Activated CD8-positive, alpha-beta memory T cell treated with anti-CD3 and anti-CD28 coated beads for 1 hour (primary cell): ENCODE measurements at places on chromosomes 5 and 9.

DNA sequence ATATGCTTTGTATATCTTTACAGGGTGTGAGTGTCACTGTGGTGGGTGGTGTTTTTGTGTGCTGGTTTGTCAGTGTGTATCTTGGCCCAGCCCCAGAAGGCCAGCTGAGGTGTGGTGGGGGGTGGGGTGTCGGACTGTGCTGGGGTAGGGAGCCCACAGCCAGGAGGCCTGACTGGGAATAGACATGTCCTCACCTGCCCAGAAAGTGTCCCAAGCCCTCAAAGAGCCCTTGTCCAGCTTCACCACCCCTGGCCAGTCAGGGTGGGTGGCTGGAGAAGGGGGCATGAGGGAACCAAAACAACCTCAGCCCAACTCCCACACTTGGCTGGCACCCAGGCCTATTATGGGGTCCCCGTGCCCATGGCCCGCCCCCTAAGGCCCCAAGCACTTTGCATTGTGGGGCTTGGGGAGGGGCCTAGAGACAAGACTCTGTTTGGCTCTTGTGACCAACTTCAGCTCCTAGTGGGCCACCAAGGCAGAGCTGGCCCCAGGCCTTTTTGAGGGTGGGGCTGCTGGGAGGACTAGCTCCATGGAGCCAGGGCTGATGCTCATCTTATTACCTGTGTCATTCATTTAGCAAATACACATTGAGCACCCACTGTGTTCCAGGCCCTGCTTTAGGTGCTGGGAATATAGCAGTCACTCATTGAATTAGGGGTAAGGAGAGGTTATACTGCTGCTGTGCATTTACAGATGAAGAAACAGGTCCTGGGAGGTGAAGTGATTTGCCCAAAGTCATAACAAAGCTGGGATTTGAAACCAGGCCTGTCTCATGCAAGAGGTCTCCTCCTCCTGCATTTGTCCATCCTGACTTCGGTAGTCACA is 56.2 kb upstream of the PSD2 start:
- no peak for DNase-seq

DNA sequence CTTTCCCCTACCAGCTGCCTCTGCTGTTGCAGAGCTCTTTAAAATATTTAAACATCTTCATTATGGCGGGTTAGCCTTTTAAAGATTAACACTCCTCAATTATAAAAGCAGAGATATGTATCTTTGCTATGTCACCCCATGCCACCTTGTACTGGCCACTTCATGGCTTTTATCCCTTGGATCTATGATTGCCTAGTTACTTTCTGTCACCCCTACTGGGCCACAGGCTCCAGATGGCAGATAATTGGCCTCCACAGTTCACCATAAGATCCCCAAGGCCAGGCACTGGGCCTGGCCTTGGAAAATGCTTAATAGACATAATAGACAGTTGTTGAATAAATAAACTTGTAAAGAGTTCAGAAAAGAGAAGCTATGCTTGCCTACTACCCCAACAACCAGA is 142.0 kb upstream of the SHB start:
- DNase-seq: no peak

- DNase-seq: peak; percentile 17
Observed at GRCh38 chr9:112334432-112334841, 1.0 kb upstream of the PTBP3 start.

- no peak for DNase-seq
Observed at GRCh38 chr5:16615741-16616535, 859 bp downstream of the RETREG1 start.

DNA sequence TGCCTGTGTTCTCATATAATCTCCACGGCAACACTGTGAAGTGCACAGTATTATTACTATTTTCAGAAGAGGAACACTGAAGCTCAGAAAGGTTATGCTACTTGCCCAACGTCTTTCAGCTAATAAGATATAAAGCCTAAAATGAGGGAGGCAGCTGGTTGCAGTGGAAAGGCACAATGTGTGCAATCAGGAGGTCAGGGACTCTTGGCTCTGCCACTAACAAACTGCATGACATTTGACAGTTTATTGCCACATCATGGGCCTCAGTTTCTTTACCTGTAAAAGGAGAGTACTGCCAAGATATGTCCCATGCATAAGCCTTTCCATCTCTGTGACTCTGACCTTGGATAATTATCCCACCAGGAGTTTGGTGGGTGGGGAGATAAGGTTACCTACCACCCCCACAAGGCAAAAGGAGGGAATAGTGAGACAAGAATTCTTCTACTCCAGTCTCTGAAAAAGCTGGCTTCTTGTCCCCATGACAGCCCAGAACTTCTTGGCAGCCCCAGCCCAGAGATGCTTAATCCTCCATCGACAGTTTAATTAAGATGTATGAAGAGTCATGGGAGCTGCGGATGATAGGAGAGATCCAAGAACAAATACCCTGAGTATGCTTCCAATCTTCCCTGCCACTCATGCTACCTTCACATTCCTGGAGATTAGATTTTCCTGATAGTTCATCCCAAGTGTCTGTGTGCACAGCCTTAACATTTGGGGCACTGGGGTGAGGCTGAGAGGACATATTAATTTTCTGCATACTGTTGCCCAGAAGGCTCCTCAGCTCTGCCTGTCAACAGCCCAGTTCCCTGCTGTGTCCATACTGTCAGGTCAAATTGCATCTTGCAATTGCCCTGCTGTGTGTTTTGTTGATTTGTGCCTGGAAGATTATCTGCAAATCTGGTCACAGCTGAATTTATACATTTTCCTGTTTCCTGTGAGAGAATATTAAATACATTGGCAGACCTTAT is 271.2 kb downstream of the FAM114A2 start:
- DNase-seq: no peak

- DNase-seq: no peak
Observed at GRCh38 chr5:102796498-102796897, 41.4 kb downstream of the PAM start.

- DNase-seq: no peak
Observed at GRCh38 chr5:132468656-132469379, 21.8 kb downstream of the IRF1 start.

- DNase-seq: no peak
Observed at GRCh38 chr5:136201870-136202269, 8.9 kb upstream of the SMIM32 start.

- no peak for DNase-seq
Observed at GRCh38 chr5:38528162-38528703, 28.2 kb downstream of the LIFR start.

- no peak for DNase-seq
Observed at GRCh38 chr5:83964271-83964670, 243.6 kb upstream of the HAPLN1 start.

DNA sequence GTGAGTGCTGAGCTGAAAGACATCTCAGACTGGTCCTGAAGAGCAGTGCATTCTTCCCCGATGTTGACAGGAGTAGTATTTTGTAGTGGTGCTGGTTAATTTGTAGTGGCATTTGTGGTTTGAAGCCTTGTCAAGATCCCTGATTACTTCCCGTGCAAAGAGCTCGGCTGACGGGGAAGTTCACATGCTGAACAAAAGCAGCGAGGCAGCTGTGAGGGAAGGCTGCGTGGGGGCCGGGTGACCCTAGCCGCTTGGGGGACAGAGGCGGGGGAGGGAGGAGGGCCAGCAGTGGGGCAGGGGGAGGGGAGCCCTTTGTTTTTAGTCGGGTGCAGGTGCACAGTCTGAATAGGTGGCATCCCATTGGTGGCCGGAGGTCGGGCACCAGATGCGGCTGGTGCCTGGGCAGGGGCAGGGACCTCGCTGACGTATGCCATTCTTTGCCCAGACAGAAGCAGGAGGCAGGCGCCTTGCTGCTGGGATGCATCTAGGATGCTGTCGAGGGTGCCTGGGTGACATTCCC is 64.7 kb downstream of the CRB2 start:
- no peak for DNase-seq

- no peak for DNase-seq
Observed at GRCh38 chr9:9951556-9952160, 661.1 kb downstream of the PTPRD start.

DNA sequence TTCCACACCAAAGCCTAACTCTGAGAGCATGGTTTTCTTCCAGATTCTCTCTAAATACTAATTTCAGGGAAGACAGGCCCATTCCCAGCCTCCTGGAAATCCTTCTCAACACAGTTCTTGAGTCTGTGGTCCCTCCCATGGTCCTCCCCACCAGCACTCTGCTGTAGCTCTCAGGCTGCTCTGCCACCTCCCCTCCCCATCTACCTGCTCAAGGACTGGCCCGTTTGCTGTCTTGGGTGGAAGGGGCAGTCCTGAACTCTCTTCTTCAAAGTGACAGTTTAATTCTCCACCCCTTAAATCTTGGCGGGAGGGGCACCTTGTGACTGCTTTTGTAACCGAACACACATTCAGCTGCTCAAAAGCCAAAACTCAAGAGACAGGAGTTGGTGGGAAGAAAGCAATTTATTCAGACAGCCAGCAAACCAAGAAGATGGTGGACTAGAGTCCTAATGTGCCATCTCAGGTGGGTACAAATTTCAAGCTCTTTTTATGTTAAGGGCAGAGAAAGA is 7.6 kb upstream of the LCN15 start:
- no peak for DNase-seq

- DNase-seq: no peak
Observed at GRCh38 chr9:133773889-133774655, 35.9 kb upstream of the SARDH start.

DNA sequence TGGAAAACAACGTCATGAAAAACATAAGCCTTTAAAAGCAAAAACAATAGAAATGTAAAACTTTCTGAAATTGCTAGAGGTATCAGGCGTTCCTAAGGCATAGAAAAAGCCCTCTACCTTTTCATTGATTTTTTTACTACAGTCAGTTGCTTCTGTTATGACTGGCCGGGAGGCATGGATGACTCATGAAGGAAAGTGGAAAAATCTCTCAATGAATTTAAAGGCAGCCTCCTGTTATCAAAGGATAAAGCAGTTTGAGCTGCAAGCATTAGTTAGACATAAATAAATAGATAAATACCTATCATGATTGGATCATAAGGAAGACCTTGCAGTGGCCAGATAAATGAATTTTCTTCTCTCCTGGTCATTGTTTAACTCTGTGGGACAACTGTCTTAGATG is 281.6 kb downstream of the MAST4 start:
- DNase-seq: no peak

DNA sequence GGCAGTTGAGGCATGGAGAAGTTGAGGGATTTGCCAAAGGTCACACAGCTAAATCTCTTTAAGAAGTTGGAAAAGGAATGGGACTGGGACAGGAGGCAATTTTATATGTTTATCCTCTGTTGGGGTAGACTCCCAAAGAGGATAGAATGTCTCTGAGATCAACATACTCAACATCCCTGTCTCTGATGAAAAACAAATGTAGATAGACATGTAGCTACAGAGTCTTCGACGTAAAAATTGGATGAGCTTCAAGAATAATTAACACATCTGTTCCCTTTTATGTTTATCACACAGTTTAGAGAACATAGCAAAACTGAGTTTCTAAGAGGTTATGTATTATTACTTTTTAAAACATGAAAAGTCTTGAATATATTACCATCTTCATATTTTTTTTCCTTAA is 204.6 kb upstream of the CD180 start:
- DNase-seq: no peak

DNA sequence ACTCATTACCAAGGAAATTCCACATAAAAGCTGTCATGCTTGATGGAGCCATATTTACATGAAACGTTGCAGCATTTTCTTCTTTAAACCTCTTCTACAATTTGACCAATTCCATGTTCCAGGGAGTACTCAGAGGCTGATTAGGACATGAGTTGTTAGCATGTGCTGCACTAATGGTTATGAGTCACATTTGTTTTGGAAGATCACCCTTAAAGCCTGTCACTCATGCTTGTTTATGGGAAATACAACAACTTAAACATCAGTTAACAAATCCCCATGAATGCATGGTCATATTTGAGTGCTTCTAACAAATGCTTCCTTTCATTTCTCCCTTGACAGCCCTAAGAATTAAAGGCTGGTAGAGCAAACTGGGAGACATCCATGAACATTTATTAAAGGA is 156.1 kb downstream of the GHR start:
- DNase-seq: no peak

DNA sequence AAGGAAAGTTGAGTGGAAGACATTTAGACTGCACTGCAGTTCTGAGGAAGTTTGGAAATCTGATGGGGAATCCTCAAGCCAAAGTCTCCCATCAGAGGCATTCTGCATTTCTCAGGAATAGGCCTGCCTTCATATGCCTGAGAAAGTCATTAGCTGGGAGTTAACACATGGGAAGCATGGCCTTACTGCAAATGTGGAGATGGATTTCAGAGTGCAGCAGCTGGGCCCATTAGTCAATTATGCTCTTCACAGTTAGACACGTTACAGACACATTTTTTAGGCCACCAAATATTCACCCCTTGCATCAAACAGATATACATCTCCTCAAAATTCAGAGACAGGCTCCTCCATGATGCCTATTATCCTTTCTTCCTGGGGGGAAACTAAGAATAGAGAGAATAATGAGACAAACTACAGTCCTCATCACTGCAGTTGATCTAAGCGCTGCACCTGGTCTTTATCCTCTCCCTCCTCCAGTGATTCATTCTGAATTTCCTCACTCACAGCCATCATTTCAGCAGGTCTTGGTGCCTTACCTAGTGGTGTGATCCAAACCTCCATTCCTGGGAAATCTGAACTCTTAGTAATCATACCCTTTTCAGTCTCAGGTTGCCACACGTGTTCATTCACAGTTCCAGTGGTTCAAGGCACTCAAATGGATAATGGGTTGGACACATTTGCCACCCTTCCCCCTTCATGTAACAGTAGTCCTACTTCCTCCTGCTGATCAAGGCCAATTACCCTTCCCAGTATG is 47.9 kb upstream of the PPP2CA start:
- no peak for DNase-seq

GRCh38 chr9:10251490-10251889 is 361.3 kb downstream of the PTPRD start:
- DNase-seq: no peak

DNA sequence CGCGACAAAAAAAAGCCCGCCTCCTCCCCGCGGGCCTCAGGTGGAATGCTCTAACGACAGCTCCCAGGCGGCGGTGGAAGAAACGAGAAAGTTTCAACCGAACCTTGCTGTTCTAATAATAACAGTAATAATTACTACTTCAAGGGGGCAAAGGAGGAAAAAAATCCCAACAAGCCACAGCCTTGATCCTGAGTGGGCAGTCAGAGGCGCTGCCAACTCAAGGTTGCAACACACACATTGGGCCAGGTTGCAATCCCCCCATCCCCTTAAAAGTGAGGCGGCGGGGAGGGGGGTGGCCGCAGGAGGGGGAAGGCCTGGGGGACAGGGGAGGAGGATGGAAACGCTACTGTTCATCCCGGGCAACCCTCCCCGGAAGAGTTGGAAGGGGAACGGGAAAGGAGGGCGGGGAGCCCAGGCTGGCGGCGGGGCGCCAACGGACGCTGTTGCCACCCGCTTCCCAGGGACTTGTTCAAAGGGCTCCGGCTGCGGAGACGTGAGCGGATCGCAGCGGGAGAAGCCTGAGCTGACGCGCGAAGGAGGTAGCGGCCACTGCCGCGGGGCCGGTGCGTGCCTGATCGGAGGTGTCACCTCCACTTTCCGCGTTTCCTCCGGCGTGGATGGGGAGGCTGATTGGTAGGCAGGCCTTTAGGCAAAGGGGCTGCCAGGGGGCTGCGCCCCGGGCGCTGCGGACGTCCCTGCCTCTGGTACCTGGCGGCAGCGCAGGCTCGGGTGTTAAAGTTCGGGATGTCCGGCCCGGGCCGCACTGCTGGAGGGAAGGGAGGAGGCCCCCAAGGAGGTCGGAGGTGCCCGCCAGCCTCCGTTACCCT is 647 bp downstream of the SMARCA2 start:
- DNase-seq: no peak
